ENCODE measurements at places on chromosomes 4 and X. TPM values are rescaled to one million over a fixed set of nuclear protein-coding genes. Genes with fewer than 3 reads are reported as not detected.
A peak's percentile ranks its signal among the peaks of the same experiment; 100 is the strongest.

DNA sequence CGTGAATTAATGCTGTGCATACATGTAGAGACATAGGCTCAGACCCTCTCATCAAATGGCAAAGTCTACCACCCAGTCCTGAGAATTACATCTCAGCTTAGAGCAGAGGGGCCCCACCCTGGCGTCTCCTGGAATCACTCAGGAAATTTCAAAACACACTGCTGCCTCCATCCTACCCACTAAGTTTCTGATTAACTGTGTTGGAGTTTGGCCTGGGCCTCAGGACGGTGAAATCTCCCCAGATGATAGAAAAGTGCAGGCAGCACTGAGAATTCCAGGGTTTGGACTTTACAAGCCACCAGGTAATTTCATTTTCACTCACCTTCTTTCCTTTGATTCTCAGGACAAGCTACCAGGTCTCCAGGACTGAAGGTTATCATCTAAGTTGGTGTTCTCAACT lies 3.3 kb upstream of the FAM9C start:
- no peak for DNase-seq

- no peak for DNase-seq
Measured at GRCh38 chr4:47484168-47484567, 907 bp upstream of the ATP10D start.

GRCh38 chr4:109989044-109989443 lies 76.4 kb downstream of the EGF start:
- peak; percentile 23 for DNase-seq

DNA sequence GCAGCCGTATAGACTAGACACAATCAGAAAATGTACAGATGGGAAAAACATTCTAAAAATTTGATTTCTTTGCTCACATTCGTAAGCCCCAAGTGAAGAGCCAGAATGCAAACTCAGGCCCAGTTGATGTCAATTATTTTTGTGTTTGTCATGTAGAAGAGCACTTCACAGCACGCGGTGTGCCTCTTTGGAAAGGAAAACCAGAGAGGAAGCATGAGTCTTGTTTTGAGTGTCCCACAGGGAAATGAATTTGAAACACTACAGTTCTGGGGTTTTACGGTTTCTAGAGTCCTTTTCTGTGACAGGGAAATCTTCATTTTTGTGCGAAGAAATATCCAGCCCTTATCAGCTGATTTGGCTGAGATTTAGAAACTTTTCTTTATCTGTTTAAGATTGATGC lies 554.6 kb upstream of the BOD1L1 start:
- no peak for DNase-seq

DNA sequence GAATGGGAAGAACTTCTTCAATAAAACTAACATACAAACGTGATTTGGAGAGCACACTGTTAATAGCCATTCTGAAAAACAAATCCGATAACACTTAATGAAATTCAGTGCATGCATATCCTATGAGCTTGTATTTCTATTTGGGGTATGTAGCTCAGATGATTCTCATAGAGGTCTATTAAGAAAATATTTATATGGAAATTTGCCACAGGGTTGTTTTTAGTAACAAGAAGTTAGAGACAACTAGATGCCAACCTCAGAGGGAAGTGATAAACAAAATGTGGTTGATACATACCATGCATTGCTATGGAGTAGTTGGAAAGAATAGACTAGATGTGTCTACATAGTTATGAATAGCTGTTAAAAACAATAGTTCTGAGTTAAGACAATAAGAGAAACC lies 395.8 kb upstream of the MAGEB18 start:
- no peak for DNase-seq

GRCh38 chrX:53005327-53005726 lies 43.3 kb upstream of the GPR173 start:
- DNase-seq: no peak

GRCh38 chr4:177902386-177902785 lies 460.1 kb upstream of the AGA start:
- DNase-seq: no peak

DNA sequence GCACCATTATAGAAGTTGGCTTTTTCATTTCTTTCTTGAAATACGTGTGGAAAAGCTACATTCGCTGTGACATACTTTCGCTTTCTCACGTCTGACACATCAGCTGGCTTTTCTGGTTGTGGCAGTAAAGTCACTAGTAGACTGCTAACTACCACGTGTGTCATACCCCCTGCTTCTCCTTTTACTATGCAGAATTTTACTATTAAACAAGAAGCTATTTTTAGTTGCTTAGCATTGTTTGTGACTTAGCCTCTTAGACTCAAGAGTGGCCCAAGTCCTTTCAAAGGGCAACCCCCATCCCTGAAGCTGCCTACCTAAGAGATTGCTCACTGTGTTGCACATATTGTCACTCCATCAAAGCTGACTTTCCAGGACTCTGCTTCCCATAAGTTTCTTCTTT lies 2.1 kb upstream of the IL2 start:
- no peak for DNase-seq

DNA sequence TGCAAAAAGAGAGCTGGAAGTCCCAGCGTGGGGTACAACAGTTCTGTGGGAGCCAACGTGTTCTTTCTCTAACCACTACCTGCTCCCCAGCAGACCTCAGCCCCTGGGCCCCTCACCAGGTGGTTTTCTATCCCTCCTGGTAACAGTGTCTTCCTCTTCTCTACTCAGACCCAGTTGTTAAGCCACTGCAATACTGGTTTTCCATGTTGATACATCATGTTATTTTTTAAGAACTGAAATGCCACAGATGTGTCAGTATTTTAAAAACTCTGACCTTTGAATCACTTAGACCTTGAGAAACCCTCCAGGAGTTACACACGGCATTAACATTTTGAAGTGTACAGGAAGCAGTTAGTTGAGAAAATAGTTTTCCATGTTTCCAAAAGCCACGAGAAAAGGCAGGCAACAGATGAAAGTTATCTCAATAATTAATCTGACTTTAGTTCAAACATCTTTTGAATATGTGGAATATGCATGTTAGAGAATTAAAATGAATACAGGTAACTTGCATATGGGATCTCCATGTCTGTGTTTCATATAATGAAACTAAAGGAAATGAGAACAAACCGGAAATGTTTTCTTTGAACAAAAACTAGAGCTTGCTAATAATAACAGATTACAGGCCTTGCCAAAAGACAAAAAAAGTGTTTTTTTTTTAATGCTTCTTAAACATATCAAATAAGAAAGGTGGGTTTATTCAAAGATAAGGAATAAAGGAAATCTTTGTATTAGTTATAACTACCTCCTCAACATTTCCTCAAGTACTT lies 108.8 kb downstream of the ZNF827 start:
- DNase-seq: no peak

DNA sequence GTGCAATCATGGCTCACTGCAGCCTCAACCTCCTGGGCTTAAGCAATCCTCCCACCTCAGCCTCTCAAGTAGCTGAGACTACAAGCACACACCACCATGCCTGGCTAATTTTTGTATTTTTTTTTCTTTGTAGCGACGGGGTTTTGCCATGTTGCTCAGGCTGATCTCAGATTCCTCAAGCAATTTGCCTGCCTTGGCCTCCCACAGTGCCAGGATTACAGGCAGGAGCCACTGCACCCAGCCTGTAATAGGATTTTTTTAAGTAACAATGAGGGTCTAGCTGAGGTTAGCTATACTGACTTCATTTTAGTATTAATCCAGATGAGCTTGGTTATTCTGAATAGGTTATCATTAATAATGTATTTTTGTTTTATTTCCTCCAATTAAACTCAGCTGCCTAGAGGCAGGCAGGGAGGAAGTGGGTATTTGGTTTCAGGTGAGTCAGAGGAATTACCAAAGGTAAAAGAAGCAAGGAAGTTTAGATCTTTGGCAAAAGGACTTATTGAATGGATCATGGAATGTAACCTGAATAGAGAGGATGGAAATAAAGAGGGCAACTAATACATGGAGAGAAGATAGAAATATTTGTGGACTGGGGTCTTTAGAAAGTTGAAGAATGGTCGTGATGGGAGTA lies 1023.3 kb upstream of the TENM3 start:
- DNase-seq: no peak

GRCh38 chrX:137194164-137194563 lies 160.4 kb upstream of the GPR101 start:
- DNase-seq: peak; percentile 26

DNA sequence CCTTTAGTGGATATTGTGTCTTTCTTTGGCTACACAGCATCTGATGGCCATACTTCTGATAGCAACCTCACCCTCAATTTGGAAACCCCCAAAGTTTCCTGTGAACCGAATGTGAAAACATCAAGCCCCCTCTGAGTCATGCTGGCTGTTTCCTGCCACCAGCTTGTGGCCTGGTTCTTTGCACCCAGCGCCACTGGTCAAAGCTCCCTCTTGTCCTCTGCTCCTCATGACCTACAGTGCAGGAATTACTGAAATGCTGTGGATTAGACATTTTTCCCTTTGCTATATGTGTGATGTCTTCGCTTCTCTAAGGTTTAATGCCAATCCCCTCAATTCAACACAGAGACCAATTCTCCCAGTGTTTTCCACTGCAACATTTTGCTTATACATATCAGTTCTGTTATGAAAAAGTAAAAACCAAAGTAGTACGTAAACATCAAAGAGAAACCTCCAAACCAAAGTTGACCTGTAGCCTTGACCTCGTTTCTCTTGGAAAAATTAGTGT lies 224.0 kb upstream of the TENM3 start:
- no peak for DNase-seq

DNA sequence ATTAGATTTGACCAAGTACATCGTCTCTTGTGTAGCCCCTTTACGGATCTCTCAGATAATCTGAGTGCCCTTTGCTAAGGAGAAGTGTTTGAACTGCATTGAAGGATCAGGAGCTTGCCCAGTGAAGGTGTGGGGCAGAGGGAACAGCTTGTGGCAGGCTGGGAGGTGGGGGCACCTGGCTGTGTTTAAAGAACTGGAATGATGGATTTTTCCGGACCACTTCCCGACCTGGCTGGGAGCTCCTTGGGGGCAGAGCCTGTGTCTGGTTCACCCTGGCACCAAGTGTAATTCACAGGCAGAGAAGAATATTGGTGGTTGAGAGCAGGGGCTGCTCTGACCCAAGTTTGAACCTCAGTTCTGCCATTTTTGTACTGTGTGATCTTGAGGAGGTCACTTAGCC lies 18.5 kb downstream of the TBC1D14 start:
- no peak for DNase-seq

- no peak for DNase-seq
Measured at GRCh38 chr4:74391890-74392475, 27.0 kb downstream of the EREG start.

DNA sequence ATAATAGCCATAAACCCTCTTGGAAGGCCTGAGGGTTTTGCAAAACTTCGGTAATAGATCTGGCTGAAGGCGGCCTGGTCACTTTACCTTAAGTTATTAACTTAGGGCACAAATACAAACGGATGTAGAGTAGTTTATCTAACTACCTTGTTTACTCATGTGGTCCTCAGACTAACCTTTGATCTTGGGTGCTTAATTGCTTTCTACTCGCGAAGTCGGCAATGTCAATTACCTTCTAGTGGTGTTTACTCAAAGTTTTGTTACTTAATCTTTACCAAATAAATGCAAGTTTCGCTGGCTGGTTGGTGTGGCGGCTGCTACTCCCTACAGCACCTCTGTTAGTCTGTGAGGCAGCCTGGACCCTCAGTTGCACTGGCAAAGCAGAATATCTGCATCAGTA lies 8.9 kb upstream of the ZNF141 start:
- DNase-seq: no peak

- no peak for DNase-seq
Measured at GRCh38 chr4:104571341-104571740, 76.6 kb upstream of the CXXC4 start.

- no peak for DNase-seq
Measured at GRCh38 chr4:48653217-48654014, 126.7 kb downstream of the FRYL start.

DNA sequence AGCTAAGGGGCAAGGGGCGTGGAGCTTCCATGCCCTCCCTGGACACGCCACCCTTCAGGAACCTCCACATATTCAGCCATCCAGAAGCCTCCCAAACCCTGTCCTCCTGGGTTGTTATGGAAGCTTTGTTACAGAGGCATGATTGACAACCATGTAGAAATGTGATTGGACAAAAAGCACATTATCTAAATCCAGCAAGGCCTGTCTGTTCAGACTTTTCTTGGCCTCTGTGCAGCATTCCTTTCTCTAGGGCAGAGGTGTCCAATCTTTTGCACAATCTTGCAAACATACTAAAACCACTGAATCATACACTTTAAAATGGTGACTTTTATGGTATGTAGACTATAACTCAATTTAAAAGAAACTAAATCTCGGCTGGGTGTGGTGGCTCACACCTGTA lies 12.7 kb downstream of the STEEP1 start:
- DNase-seq: no peak

GRCh38 chr4:137794764-137795254 lies 262.5 kb upstream of the PCDH18 start:
- no peak for DNase-seq

GRCh38 chr4:140871368-140871767 lies 115.2 kb upstream of the TBC1D9 start:
- no peak for DNase-seq

- DNase-seq: no peak
Measured at GRCh38 chr4:43339435-43339834, 446.9 kb downstream of the GRXCR1 start.

- no peak for DNase-seq
Measured at GRCh38 chrX:19640693-19641374, 125.5 kb upstream of the MAP3K15 start.

GRCh38 chr4:174549721-174550120 lies 27.4 kb upstream of the HPGD start:
- DNase-seq: no peak

- DNase-seq: no peak
Measured at GRCh38 chrX:16014171-16014570, 109.2 kb upstream of the GRPR start.

- DNase-seq: no peak
Measured at GRCh38 chrX:65480960-65481359, 53.6 kb downstream of the LAS1L start.

DNA sequence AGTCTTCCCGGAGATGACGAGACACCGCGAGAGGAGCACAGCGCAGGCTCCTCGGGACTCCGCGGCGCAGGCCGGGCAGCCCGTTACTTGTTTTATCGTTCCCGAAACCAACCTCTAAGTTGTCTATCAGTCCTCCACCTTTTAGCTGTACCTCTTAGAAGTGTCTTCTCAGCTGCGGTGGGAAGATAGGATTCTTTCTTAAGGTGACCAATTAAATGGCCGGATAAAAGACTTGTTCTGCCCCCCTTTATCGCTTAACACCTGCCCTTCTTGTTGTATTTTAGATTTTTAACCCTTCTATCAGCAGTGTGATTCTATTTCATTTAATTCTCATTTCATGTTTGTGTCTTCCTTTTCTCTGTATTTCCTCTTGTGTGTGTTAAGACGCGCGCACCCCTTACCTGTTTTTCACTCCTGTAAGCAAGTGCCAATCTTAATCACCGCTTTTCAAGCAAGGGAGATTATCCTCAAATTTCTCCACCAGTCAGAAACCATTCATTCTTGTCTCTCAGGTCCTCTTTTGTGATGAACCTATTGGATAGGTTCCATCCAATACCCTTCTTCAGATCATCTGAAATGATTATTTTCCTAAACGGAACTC lies at the start of gene SLC9B2:
TSS of gene SLC9B2 (minus strand) at position 15 of the 601 bp plus-strand sequence. CDS start 9,211 bp downstream, outside the sequence.
- peak; percentile 34 for DNase-seq

- DNase-seq: peak; percentile 7
Measured at GRCh38 chr4:109560687-109561461, 828 bp downstream of the MCUB start.

Gene NKX6-1
- total RNA-seq: 2.0 TPM

Gene H2BW1
- total RNA-seq: not detected

Gene TRMT44
- 5.7 TPM for total RNA-seq

Gene TMEM31
- not detected for total RNA-seq

Gene DNAAF6
- not detected for total RNA-seq

Gene LRAT
- total RNA-seq: 0.38 TPM

Gene GLOD5
- total RNA-seq: not detected

Gene ZNF718
- 9.1 TPM for total RNA-seq

Gene MSN
- 251 TPM for total RNA-seq

Gene TMPRSS11F
- not detected for total RNA-seq

Gene GNPDA2
- total RNA-seq: 28.7 TPM

Gene CT45A2
- total RNA-seq: not detected

Gene CCDC110
- total RNA-seq: not detected
